ENCODE measurements at places on chromosomes 1 and 21.
A peak's percentile ranks its signal among the peaks of the same experiment; 100 is the strongest.

- DNase-seq = no peak
Measured at GRCh38 chr1:41275831-41276230, 33.7 kb upstream of the SCMH1 start.

DNA sequence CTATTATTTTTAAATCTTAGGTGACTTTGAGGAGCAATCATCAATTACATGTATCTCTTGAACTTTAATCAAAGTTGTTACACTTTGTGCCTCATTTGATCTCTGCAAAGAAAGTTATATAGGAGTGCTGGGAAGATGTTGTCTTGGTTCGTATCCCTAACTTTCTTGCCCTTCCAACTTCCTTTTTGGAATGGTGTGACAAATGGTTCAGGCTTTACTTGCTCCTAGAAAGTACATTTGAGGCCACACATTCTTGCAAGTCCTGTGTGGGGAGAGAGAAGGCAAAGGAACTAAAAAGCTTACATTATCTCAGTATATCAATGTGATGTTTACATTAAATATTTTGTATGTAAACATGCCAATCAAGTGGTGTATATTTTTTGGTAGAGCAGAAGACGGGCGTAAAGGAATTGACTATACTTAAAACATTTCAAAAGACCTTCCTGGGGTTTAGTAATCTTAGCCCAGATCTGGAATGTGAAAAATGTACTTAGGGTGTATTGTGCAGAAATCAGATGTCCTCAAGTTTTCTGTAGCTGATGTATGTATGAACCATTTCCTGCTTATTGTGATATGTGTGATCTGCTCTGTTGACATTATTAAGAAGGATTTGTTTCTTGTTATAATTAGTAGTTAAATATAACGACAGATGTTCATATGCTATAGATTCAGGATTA lies 59.2 kb downstream of the USP25 start:
- DNase-seq = peak; percentile 65

GRCh38 chr1:92291372-92291999 lies 7.3 kb downstream of the GLMN start:
- no peak for DNase-seq

DNA sequence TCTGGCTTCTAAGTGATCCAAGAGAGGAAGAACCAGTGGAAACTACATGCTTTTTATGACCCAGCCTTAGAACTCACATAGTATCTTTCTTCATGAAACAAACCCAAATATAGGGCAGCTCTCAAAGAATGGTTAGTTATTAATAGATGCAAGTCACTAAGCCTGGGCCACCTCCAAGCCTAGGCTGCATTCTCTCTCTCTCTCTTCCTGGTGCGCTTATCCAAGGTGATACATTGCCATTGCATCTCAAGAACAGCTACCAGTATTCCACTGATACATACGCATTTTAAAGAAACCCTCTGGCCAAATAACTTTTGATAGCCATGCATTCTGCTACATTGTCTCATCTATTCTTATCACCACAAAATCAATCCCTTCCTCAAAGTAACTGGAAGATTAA lies 455.6 kb upstream of the ADGRL2 start:
- DNase-seq = no peak

DNA sequence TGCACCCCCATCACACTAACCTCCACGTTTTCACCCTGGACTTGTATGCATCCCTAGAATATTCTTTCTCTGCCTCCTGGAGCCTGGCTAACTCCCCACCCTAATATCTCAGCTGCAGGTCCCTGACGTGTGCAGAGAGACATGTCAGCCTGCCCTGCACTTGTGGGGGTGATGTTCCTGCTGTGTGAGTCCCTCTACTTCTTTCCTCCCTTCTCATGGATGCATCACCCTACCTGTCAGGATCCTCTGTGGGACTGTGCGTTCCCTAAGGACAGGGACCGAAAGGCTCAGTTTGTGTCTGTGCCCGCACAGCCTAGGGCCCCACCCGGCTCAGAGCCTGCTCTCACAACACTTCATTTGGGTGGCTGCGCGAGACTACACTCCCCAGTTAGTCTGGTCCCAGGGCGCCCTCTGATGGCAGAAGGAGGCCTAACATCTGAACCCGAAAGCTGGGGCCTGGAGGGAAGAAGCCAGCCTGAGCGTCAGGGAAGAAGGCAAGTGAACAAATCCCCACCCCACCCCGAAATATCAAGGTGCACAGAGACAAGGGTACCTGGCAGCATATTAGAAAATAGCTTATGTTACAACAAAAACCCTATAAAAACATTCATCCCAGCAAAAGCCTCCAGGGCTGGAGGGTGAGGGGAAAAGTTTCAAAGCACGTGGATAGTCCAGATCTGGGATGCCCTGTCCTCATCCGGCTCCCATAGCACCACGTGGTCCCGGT lies 3.7 kb downstream of the CD52 start:
- peak; percentile 34 for DNase-seq

DNA sequence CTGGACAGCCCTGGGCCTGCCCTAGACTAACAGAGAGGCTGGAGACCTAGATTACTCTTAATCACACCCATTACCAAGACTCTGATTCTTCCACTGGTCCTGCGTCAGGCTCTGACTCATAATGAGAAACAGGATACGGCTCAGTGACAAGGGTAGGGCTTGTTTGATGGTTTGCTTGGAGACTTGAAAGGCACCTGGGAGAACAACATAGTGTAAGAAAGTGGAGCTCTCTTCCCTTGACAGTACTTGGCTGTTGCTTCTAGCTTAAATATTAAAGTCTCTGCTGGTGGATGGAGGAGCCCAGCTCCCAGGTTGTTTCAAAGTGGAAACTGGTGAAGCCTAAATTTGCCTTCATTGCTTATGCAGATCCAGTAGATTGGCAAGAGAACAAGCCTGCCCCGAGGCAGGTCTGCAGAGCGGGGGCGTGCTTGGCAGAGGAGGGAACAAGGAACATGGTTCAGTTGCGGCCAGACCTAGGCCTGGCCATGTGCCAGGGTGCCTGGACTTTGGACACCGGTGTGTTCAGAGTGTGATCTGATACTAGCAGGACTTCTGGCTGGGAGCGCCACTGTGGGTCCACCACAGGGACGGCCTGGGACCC lies 480.6 kb downstream of the CAMTA1 start:
- DNase-seq = peak; percentile 84

- DNase-seq = no peak
Measured at GRCh38 chr1:230142608-230143210, 75.7 kb downstream of the GALNT2 start.

DNA sequence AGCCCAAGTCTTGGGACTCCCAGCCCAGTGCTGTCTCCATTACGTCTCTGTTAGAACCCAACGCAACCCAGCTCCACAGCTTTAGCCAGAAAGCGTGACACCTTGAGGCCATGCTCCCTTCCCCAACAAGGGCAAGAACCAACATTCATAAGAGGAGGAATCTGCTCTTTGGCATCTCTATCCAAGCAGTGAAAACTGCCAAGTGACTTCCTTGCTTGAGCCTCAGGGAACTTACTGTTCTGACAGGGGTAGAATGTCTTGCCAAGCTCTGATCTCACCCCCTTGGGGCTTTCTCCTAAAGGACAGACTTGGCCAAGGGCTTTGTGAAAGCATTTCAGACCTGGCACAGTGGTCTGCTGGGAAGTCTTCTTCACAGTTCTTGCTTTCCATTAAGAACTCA lies 56.6 kb downstream of the SYT6 start:
- no peak for DNase-seq

GRCh38 chr1:175225805-175226129 lies 33.2 kb upstream of the KIAA0040 start:
- no peak for DNase-seq

- peak; percentile 42 for DNase-seq
Measured at GRCh38 chr1:68384872-68385411, 64.8 kb downstream of the RPE65 start.

DNA sequence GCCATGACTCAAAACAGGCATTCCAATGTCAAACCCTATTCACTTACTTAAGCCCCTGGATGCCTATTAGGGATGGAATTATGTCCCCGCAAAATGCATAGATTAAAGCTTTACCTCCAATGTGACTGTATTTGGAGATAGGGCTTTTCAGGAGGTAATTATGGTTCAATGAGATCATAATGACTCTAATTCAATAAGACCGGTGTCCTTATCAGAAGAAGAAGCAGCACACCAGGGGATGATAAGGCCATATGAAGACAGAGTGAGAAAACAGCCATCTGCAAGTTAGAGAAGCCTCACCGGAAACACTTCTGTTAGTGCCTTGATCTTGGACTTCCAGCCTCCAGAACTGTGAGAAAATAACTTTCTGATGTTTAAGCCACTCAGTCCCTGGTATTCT lies 1131.8 kb upstream of the TMPRSS15 start:
- DNase-seq = no peak

DNA sequence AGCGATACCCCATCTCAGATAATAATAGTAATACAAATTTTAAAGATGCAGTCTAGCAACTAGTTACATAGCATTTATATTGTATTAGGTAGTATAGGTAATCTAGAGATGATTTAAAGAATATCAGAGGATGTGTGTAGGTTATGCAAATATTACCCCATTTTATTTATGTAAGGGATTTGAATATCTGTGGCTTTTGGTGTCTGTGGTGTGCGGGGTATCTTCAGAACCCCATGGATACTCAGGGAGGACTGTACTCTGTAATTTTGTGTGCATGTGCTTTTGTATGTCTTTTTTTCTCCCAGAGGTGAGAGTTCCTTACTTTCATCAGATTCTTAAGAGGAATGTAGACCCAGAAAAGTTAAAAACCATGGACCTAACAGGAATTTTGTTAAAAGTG lies 12.8 kb downstream of the RNF2 start:
- DNase-seq = no peak

GRCh38 chr1:110746644-110747259 lies 72.0 kb upstream of the KCNA3 start:
- peak; percentile 3 for DNase-seq

GRCh38 chr1:171433451-171433850 lies 51.9 kb upstream of the PRRC2C start:
- peak; percentile 90 for DNase-seq

- DNase-seq = peak; percentile 74
Measured at GRCh38 chr21:34887725-34888568, 161.2 kb downstream of the RUNX1 start.

DNA sequence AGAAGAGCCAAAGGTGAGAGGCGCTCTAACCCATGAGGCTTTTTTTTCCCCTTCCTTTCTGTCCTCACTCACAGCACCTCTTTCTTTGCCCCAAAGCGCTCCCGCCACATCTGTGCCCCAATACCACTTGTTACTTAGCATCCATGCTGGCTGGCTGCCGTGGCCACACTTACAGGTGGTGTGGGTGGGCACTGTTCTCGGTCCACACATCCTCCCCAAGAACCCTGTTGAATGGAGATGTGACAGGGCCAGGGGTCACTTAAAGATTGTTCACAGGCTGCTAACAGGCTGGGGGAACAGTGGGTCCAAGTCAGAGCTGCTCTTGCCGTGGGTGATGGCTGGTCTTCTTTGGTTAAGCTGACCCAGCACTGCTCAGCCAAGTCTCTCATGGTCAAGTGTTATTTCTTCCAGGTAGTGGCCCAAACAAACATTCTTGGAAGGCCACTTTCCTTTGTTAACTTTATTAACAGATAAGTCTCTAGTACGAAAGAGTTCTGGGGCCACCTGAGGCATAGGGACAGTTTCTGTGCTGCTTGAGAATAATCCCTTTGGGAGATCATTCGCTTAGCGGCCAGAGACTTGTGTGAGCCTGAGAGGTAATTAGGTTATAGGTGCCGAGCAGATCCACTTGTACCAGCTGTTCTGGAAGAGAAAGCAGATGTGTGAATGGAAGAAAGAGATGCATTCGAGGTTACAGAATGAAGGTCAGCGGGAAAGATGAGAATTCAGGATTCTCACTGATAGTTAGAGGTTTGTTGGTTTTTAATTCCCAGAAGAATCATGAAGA lies 62.6 kb upstream of the IRF2BP2 start:
- DNase-seq = no peak

DNA sequence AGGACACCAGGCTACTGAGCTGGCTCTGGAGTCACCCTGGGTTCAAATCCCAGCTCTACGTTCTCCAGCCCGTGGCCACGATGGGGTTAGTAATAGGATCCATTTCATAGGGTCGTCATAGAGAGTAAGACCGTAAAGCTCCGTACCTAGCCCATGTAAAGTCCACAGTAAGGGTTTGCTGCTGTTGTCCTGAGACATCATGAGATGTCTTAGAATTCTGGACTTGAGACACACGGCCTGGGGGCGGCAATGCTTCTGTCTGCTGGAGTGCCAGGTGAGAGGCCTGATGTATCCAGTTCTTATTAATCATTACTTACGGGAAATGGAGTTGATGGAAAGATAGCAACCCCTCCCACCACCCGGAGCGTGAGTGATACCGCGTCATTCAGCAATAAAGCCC lies 3.6 kb downstream of the TCP10L start:
- DNase-seq = no peak

DNA sequence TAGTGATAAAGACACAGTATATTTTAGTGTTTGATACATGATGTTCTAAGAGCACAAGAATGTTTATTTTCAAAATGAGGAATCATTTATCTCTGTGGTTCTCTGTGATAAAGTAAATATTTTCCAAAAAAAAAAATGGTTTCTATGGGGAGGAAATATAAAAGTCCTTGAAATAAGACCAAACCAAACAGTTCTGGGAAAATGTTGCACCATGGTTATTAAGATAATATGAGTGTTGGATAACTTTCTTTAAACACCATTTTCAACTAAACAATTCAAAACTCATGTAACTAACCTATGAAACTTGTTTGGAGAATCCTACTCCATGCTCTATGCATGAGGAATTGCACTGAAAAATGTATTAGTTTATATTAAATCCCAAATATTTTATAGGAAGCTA lies 184.6 kb downstream of the KCNT2 start:
- no peak for DNase-seq

- DNase-seq = no peak
Measured at GRCh38 chr1:151512801-151513625, 1.8 kb downstream of the CGN start.

DNA sequence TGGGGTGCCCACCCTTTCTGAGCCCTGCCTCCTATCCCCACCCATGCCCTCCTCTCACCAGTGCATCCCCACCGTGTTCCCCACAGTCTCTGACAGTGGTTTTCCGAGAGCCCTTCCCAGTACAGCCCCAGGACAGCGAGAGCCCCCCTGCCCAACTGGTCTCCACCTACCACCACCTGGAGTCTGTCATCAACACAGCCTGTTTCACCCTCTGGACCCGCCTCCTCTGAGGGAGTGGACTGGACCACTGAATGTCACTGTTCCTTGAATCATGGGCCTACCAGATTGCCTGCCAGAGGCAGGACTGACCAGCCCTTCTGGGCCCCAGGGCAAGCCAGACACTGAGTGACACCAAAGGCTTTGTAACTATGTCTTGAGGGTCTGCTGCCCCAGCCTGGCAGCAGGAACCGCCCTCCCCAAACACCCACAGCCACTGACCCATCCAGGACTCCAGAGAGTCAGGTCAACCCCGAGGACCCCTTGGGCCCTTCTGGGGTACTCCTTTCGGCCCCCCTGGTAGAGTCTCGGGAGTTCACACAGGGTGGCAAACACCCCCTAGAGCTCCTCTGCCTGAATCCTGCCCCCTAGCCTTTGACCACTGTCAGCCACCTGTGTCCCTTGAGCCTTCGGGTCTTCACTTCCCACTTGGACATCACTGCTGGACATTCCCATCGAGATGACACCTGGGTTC lies 3.3 kb downstream of the HYI start:
- DNase-seq = no peak

Measured in retinal pigment epithelial cell (primary cell).